GM12892 (cell line): ENCODE measurements at places on chromosomes 1 and 21.

DNA sequence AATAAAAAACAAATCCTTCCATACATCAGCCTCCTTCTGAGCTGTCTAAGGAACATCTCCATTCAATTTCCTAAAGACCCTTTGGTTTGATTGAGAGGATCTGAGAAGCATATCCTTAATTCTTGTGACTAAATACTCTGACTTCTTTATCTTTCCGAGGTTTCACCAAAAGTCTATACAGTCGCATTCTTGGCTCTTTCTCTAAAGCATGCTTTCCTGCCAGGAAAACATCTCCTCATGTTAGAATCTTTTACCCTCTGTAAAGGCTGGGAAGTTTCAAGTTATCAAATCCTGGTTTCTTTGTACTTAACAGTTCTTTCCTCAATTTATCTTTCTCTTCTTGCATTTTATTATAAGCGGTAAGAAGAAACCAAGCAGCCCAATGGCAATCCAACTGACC, 630.4 kb downstream of the PTPRC start:
- no peak for DNase-seq

- DNase-seq, result no peak
Measured at GRCh38 chr1:80878343-80878742, 922.4 kb upstream of the ADGRL2 start.

- DNase-seq, result no peak
Measured at GRCh38 chr1:221695301-221695700, 46.6 kb downstream of the DUSP10 start.

GRCh38 chr1:207673399-207673798, 28.5 kb downstream of the CR1L start:
- DNase-seq, result no peak

DNA sequence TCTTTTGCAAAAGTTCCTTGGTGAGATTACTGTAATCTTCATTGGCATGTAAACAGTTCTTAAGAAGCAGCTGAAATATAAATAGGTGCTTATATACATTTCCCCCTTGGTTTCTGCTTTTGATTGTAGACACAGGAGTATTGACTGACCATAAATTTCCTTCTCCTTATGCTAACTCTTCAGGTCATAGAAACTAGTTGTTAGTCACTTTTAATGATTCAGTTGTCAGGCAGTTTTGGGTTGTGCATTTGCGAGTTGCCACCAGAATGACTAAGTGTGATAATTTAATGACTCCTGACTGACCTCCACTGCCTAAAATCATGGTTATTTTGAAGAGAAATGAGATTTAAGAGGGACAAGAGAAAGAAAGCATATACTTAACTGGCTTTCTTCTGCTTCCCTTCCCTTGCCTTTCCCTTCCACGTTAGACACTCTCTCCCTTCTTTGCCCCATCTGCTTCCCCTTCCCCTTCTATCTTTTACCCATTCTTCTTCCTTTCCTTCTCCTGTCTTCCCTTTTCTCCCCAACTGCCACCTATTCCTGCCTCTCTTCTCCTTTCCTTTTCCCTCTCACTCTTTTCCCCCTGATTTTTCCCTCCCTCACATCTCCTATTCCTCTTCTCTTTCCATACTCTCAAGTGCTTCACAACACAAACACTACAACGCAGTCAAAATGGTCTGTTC, 12.3 kb downstream of the ZMPSTE24 start:
- no peak for DNase-seq
